ENCODE measurements at places on chromosomes 16 and 17.

- no peak for DNase-seq
These were observed 9.6 kb downstream of the CDK5RAP3 start for GRCh38 chr17:47980541-47980940.

DNA sequence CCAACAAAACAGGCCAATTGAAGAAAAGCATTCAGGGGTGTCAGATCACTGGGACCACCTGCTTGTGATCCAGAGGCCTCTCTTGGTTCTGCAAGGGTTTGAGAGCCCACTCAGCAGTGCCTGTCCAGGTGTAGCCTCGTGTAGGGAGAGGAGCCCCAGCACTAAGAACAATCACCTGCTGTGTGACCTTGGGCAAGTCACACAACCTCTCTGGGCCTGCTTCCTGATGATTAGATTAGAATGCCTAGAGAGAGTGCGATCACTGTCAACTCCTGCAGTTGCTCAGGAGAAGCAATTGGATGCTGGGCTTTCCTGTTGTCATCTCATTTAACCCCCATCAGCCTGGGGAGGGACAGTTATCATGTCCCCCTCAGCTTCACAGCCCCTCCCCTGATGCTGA is 10.2 kb downstream of the DLX3 start:
- DNase-seq = no peak

- no peak for DNase-seq
These were observed 18.7 kb downstream of the RAB40B start for GRCh38 chr17:82679586-82680465.

- no peak for DNase-seq
These were observed 136.1 kb downstream of the SPACA3 start for GRCh38 chr17:33127706-33128105.

DNA sequence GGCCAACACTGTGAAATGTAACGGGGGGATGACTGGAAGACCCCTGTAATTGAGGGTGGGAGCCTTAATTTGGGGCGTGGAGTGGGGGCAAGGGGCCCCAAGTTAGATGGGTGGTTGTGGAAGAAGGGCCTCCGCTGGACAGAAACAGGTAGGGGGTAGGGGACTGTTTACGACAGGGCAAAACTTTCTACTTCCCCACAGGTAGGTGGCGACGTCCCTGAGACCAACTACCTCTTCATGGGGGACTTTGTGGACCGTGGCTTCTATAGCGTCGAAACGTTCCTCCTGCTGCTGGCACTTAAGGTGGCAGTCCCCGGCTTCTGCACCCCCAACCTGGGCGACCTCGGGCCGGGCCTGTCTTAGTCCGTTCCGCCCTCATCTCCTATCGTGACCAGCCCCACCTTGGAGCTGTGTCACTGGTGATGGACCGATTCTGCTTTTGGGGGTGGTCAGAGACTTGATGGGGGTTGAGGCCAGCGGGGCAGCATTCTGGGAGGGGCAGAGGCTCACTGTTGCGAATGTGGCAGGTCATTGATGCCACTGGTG is 6.8 kb downstream of the PPP4C start:
- no peak for DNase-seq

GRCh38 chr17:33603789-33604188 is 310.7 kb upstream of the ASIC2 start:
- DNase-seq = no peak

GRCh38 chr17:78748730-78749317 is 33.2 kb downstream of the CYTH1 start:
- DNase-seq = peak; percentile 67

DNA sequence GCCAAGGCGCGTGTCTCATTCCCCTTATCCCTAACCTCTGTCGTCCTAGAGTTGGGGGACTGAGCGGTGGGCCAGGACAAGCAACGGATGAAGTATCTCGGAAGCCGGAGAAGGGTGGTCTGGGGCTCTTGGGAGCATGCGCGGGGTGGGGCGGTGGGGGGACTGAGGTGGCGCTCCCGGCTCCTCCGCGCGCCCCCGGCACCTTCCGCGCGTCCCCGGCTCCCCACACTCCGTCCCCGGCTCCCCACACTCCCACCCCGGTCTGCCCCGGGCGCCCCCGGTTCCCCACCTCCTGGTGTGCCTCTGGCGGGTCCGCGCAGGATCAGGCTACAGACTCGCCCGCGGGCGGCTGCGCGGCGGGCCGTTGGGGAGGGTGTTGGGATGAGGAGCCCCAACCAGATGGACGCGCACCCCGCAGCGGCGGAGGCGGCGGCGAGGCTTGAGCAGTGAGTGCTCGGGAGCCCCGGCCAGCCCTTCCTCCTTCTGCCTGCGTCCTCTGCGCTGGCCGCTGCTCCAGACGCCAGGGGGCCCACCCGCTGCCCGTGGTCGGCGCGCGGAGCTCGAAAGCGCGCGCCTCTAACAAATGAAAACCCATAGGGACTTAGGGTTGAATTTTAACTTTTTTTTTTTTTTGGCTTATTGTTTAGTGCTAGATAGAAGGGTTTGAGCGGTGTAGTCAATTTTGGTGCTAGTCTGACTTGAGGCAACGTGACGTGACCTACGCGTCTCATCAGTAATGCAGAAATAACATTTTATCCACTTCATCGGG is 5.6 kb upstream of the CRYM start:
- DNase-seq = no peak

DNA sequence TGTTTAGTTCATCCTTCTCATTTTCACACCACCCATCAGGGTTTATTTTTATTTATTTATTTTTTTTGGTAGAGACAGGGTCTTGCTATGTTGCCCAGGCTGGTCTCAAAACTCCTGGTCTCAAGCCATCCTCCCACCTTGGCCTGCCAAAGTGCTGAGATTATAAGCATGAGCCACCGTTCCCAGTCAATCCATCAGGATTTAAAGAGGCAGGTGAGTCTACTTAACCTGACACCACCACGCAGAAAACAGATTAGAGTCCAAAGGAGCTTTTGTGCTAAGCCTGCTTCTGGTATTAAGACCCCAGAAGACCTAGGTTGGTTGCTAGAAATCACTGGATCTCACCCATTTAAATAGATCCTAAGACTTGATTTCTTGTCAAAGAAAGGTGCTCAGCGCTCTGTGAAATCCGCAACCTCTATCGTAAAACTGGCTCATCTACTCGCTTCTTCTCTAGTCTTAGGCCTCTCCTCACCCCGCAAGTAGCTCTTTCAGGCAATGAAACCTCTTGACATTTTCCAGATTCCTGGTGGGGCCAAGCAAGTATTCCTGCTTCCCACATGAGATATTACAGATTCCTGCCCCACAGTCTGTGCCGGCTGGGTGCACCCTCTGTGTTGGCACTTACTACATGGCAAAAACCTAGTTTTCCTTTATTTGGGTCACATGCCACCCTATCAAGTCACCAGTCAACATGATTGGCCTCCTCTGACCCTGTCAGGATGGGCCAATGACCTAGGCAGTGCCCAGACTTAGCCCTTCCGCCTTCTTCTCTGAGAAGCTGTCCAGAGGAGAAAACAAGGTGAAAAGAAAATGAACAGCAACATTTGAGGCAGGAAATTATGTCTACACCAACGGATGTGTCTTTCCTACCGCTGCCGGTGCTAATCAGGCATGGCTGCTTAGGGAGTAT is 9.0 kb downstream of the PITPNA start:
- DNase-seq = no peak

- no peak for DNase-seq
These were observed 83.9 kb upstream of the IRX3 start for GRCh38 chr16:54370278-54371040.

- no peak for DNase-seq
These were observed 17.2 kb upstream of the CACNG1 start for GRCh38 chr17:67027031-67027628.

DNA sequence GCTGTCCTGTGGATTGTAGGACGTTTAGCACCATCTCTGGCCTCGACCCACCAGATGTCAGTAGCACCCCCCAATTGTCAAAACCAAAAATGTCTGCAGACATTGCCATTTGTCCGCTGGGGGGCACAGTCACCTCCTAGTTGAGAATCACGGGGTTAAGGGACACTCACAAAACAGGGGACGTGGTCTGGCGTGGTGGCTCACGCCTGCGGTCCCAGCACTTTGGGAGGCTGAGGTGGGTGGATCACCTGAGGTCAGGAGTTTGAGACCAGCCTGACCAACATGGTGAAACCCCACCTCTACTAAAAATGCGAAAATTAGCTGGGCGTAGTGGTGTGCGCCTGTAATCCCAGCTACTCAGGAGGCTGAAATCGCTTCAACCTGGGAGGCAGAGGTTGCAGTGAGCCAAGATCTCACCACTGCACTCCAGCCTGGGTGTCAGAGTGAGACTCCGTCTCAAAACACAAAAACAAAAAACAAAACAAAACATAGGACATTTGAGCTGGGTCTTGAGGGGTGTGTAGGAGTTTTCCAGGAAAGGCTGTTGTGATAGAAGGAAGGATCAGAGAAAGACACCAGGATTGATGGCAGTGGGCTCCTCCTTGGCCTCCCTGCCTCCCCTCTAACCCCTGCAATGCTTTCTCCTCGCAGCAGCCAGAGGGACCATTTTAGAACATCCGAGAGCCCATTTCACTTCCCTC is 171.8 kb upstream of the GSE1 start:
- no peak for DNase-seq
